GM23248 (cell line): ENCODE measurements at places on chromosomes 12 and 14. TPM values are rescaled to one million over a fixed set of nuclear protein-coding genes. Genes with fewer than 3 reads are reported as not detected.

KLRC2 gene
- not detected in 2 replicates for total RNA-seq

LIN52 gene
- total RNA-seq, result 6.7 and 8.0 TPM in 2 replicates

LAG3 gene
- total RNA-seq, result not detected in 2 replicates

TPI1 gene
- total RNA-seq, result 1,720 and 1,799 TPM in 2 replicates

APOLD1 gene
- 5.2 and 5.4 TPM in 2 replicates for total RNA-seq

PFKM gene
- total RNA-seq, result 35.8 and 41.1 TPM in 2 replicates

SPIC gene
- not detected in 2 replicates for total RNA-seq

DNAH10 gene
- total RNA-seq, result 0.11 and 0.13 TPM in 2 replicates

CNTN1 gene
- 0.32 and 0.51 TPM in 2 replicates for total RNA-seq

DHRS4L2 gene
- total RNA-seq, result 5.1 and 10.1 TPM in 2 replicates

DNA sequence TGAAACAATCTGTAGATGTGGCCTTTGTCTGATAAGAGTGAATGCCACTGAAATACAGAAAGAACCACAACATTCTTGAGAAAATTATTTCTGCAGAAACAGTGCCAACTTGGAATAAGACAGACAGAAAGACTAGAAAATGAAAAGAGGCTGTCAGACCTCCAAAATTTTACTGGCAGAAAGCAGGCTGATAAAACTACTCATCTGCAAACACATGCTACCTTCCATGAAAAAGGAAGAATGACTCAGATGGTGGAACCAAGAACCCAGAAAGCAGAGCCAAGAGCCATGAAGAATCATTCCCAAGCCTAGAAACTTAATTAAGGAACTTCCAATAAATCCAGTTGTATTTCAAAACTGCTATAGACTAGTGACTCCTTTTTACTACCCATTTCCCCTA lies 31.9 kb upstream of the OSBPL8 start:
- DNase-seq, result peak; percentile 77

DNA sequence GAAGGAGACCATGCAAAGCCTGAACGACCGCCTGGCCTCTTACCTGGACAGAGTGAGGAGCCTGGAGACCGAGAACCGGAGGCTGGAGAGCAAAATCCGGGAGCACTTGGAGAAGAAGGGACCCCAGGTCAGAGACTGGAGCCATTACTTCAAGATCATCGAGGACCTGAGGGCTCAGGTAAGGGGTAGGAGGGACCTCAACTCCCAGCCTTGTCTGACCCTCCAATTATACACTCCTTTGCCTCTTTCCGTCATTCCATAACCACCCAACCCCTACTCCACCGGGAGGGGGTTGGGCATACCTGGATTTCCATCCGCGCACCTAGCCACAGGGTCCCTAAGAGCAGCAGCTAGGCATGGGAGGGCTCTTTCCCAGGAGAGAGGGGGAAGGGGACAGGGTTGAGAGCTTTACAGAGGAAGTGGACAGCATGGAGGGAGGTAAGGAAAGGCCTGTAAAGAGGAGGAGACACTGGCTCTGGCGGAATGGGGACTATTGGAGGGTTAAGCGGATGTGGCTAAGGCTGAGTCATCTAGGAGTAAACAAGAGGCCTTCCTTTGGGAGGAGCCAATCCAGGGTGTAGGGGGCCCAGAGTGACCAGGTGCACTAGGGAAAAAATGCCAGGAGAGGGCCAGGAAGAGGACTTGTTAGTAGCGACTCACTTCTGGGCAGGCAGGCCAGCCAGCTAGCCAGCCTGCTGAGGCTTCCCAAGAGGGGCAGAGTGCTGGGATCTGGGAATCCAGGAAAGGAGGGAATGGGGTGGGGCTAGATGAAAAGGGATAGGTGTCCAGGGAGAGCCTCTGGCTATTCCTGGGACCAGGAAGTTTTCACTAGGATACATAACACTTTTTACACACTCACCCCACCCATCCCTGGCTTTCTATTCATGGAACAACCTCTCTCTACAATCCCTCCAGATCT lies 754 bp downstream of the KRT18 start:
- DNase-seq, result peak; percentile 85

GRCh38 chr14:99733540-99734405 lies 49.7 kb downstream of the CYP46A1 start:
- DNase-seq, result no peak

DNA sequence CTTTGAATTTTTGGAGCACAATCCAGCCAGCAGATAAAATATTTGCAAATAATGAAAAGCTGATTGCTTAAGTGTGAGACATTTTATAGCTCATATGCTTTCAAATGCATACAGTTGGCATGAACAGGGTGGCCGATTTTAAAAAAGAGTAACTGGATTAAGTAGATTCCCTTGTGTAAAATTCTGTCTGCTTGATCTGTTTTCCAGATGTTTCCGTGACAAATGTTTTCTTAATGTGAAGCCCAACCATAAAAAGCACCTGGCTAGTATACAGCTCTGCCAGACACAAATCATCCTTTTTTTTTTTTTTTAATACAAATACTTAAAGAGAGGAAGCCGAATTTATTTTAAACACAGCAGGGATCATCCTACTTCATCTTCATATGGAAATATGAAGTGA lies 440.7 kb downstream of the CCER1 start:
- DNase-seq, result peak; percentile 26

- no peak for DNase-seq
These were observed 123.6 kb upstream of the SLC16A7 start for GRCh38 chr12:59472273-59472672.

GRCh38 chr12:52455821-52456220 lies 3.9 kb upstream of the KRT6B start:
- no peak for DNase-seq

GRCh38 chr12:27564612-27565213 lies 40.7 kb downstream of the PPFIBP1 start:
- peak; percentile 56 for DNase-seq

DNA sequence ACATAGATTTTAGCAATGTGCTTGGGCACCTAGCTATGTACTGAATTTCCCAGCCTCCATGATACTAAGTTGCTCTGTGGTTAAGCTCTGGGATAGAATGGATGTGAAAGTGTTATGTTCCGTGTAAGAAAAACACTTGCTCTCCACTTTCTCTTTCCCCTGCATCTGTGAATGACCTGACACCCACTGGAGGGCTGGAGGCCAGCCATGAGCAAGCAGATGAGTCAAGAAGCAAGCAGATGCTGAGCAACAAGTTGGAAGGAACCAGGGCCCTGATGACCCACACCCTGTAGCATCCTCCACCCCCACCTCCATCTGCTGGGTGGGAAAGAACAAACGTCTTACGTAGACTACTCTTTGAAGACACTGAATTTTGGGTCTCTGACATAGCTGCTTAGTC lies 56.6 kb downstream of the EID3 start:
- peak; percentile 48 for DNase-seq

DNA sequence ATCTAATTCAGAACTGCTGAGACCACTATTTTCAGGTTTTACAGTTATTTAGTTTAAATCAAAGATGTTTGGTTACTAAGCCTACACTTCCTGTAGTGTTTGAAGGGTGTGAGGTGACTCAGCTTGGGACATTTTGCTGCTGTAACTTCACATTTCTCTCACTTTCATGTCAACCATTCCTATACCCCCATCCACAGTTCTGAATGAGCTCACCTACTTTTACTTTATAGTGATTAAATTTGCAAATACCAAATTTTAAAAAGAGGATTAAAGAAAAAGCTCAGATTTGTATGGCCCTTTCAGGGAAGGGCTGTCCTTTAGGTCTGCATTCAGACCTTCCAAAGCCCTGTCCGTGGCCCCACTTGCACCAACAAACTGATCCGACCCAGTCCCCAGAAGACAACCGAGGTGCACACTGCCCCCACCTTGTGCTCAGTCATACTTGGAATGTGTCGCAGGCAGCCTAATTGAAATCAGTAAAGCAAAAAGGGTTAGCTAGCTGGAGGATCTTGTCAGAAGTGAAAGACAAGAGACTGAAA lies 174.4 kb downstream of the MON2 start:
- peak; percentile 77 for DNase-seq

- no peak for DNase-seq
These were observed at the start of gene REC8 for GRCh38 chr14:24171422-24172260. Gene REC8 (plus strand): TSS chr14:24172080. CDS start chr14:24172553, 473 bp downstream.

DNA sequence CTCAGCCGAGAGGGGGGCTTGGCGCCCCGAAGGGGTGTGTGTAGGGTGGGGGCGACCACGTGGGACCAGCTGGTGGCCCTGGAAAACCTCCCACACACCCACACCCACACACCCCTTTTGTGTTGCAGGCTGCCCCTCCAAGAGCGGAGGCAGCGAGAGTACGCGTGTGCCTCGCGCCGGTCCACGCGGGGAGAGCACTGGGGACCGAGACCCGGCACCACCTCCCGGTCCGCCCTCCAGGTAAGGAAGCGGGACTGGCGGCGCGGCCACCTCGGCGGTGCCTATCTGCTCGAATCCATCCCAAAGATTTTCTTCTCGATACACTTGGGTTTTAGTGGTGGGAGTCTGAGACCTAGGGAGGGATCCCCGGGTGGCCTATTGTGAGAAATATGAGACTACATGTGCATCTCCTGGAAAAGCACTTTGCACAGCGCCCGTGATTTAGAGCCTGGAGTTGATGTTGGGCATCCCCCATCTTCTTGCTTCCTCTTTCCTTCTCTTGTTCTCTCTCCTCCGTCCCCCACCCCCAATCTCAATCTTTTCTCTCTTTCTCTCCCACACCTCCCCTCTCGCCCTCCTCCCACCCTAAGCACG lies 393 bp downstream of the SYT1 start:
- peak; percentile 37 for DNase-seq

DNA sequence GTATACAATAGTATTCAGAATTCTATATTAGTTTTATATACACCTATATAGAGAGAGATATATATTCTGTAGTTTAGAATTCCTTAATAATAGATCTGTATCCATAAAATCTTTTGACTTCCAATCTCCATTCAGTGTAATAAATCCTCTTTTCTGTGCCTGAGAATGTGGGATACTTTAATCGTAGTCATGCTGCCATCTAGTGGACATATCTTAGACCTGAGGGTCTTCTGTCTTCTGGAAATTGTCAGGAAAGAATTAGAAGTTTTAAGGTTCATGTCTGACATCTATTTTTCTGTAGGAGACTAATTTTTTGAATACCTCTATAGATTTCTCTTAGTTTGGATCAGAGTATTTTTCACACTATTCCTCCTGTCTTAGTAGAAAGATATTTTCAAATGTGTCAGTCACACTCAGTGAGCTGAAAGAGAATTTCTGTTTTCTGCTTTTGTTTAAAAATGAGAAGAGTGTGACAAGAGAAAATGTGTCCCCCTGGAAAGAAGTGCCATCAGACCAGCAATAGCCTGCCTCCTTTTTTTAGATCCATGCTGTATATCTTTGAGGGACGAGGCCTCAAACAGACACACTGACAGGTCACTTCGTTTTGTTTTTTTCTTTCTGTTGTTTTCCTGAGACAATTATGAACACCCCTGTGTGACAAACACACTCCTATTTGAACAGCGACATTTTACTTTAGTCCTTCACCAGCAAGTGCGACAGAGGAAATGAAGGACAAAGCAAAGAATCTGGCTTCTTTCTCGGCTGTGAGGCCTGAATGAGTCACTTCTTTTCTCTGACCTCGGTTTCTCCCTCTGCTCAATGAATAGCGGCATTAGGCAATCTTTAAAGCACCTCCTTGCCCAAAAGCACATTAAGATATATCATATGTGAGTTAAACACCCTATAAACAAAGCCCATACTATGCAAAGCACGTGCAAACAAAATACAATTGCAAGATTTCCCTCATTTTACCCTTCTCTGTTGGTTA lies 96.3 kb downstream of the GALC start:
- DNase-seq, result peak; percentile 75

GRCh38 chr14:99728231-99728920 lies 44.3 kb downstream of the CYP46A1 start:
- DNase-seq, result no peak

- DNase-seq, result peak; percentile 84
These were observed 88.8 kb downstream of the TMX1 start for GRCh38 chr14:51328772-51329353.

- peak; percentile 84 for DNase-seq
These were observed 20.0 kb downstream of the BORCS5 start for GRCh38 chr12:12376646-12377448.
